ENCODE measurements at places on chromosomes 12 and 14.

DNA sequence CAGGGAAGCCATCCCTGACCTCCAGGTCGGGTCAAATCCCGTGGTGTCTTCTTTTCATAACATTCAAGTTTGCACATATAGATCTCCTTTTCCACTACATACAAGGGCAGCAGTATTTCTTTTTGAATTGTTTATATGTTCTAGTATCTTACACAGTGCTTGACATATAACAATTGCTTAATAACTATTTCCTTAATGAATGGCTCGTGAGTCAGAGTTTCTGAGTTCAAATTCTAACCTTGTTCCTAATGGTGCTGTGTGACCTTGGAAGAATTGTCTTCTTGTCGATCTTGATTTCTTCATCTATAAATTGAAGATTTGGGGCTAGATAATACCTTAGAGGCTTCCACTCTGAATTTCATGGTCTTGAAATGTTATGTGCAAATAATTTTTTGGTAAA is 57.2 kb upstream of the PELI2 start:
- no peak for DNase-seq

- no peak for DNase-seq
These were observed 1465.4 kb upstream of the FLRT2 start for GRCh38 chr14:84064316-84065125.

GRCh38 chr12:25014961-25015360 is 66.1 kb upstream of the BCAT1 start:
- DNase-seq: no peak

GRCh38 chr14:65131301-65131701 is 29.0 kb upstream of the MAX start:
- DNase-seq: no peak

- DNase-seq: no peak
These were observed 18.3 kb upstream of the SLC35F4 start for GRCh38 chr14:57884175-57884574.

DNA sequence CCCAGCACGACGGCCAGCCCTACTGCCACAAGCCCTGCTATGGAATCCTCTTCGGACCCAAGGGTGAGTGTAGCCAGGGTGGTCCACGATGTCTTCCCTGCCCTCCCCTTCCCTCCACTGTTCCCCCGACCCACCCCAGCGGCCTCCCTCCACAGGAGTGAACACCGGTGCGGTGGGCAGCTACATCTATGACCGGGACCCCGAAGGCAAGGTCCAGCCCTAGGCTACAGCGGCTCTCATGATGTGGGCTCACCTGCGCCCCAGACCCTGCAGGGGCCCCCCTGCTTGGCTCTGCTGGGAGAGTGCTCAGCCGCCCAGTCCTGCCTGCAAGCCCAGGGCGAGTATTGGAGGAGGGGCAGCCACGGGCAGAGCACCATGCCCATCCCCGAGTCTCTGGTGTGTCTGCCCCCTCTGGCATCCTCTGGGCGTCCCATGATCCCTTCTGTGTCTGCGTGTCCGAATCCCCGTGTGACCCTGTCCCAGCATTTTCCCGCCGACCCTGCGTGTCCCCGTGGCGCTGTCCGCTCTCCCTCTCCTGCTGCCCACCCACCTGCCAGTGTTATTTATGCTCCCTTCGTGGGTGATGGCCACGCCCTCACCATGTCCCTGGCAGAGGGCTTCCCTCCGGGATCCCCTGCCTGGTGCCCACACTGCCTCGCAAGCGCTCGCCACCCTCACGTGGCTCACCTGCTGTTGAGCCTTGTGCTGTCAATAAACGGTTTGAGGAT is 5.0 kb downstream of the CRIP2 start:
- no peak for DNase-seq

DNA sequence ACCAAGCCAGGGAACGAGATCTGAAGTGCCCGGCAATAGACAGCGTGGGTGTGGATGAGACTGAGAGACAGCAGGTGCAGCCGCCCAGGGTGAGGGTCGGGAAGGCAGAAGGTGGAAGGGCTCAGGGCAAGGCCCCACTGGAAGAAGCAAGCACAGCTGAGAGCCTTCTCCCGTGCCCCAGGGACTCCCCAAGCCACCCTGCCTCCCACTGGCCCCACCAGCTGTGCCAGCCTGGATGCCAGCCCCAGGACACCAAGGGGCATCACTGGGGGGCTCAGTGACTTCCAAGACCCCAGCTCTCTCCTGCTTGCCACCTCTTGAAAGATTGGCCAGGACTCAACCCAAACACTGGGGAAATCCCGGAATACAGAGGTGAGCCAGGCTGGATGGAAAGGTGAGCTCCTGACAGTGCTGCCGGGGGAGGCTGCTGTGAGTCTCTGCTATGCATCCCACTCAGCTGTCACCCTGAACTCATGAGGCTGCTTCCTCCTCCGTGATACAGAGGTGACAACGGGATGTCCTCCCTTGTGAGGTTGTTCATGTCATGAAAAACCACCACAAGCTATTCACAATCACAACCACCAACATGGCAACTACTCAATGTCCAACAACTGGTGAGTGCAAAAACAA is 13.8 kb downstream of the TESC start:
- DNase-seq: no peak

GRCh38 chr12:8890313-8891085 is 23.8 kb upstream of the PHC1 start:
- DNase-seq: peak; percentile 78

Data from sciatic nerve (tissue), 2 donors.